ENCODE measurements at places on chromosomes 4 and X. TPM values are rescaled to one million over a fixed set of nuclear protein-coding genes. Genes with fewer than 3 reads are reported as not detected.
A peak's percentile ranks its signal among the peaks of the same experiment; 100 is the strongest.

DNA sequence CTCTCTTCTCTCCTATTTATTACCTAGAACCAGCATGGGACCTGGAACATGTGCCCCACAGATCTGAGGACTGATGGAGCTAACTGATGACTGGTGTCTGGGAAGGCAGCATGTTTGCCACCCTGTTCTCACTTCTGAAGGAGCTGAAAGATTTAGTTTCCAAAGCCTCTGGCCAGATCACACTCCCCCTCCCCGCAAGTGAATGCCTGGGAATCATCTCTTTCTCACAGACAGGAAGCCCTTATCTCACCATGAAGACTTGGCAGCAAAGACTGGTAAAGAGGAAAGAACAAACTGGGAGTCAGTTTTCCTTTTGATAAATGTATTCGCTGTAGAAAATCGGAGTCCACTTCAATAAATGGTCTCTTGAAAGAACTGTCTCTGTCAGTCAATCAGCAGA lies 21.0 kb upstream of the PCYT1B start:
- no peaks in the 10 kb centered on the region for H3K27me3 ChIP-seq
- H3K4me3 ChIP-seq, result no peak overlapping the region
- H3K36me3 ChIP-seq, result no peaks in the 10 kb centered on the region
- no peaks in the 10 kb centered on the region for H3K4me1 ChIP-seq

DNA sequence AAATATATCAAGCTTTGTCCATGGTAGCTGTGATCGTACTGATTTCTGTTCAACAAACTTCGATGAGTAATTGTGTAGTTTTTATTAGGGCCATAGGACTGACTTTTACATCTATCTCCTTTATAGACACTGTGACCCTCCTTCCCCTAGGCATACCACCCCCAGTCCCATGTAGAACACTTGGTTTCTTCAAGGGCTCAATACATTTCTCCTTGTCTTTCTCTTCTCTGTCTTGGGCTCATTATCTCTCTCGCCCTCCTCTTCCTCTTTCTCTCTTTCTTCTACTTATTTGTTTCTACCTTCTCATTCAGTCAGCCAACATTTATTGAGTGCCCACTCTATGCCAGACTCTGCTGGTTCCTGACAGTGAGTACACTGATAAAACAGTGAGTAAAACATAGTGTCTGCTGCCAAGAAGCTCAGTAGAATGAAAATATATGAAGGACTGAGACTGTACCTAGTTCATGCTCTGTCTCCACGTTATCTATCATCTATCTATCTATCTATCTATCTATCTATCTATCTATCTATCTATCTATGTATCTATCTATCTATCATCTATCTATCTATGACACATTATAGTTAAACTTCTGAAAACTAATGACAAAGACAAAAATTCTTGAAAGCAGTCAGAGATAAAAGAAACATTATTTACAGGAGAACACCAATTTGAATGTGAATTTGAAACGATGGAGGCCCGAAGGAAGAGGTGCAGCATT lies 122.8 kb downstream of the RBMX2 start:
- no peaks in the 10 kb centered on the region for H3K27me3 ChIP-seq
- peak overlapping the region; percentile 57 for H3K4me3 ChIP-seq
- no peak for DNase-seq
- no peaks in the 10 kb centered on the region for H3K4me1 ChIP-seq
- no peaks in the 10 kb centered on the region for H3K36me3 ChIP-seq

DNA sequence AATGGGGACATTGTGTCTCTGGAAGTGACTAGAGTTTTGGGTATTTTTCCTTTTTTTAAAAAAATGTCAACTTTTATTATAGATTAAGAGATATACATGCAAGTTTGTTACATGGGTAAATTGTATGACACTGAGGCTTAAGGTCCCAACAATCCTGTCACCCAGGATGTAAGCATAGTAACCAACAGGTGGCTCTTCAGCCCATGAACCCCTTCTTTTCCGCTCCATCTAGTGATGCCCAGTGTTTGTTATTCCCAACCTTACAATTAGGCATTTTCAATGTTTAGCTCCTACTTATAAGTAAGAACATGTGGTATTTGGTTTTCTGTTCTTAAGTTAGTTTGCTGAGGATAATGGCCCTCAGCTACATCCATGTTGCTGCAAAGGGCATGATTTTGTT lies 102.7 kb downstream of the GRID2 start:
- H3K27me3 ChIP-seq, result no peaks in the 10 kb centered on the region
- H3K4me3 ChIP-seq, result no peak overlapping the region
- no peaks in the 10 kb centered on the region for H3K4me1 ChIP-seq

DNA sequence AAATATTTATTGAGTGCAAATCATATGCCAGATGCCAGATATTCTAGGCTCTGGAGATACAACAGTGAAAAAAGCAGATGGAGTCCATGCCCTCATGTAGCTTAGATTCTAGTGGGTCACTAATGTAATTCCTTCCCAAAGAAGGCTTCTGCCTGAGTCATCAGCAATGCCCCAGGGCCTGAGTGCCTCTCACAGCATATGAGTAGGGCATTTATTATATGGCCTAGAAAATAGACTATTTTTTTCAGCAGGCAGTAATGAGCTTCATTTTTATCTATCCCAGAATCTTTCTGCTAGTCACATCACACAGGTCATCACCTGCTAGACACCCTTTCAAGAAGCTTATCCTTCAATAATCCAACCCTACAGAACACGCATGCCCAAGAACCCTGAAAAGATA lies 22.3 kb downstream of the TMEM31 start:
- H3K27ac ChIP-seq, result no peak overlapping the region
- DNase-seq, result no peak
- H3K4me3 ChIP-seq, result no peak overlapping the region
- no peaks in the 10 kb centered on the region for H3K36me3 ChIP-seq

The TTC29 gene
- not detected for total RNA-seq

DNA sequence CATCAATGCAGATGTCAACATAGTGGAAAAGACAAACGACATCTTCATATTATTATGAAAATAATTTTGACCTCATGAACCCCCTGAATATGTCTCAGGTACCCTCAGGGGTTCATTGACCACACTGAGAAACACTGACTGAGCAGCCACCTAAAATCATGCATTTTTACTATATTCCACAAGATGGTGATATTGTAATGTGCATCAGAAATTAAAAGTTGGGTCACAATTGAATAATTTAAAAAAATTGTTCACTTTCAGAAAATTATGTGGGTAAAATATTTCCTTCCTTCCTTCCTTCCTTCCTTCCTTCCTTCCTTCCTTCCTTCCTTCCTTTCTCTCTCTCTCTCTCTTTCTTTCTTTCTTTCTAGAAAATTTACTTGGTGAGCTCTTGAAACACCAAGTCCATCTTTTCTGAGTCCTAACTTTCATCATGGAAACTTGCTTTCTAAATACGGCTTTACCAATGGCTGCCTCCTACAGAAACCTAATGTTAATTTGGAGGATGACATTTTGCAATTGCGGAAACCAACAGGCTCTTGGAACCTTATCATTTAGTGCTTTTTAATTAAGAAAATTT lies 103.6 kb downstream of the RTL3 start:
- no peaks in the 10 kb centered on the region for H3K36me3 ChIP-seq
- no peak for DNase-seq
- no peaks in the 10 kb centered on the region for H3K27me3 ChIP-seq
- H3K27ac ChIP-seq, result no peak overlapping the region
- H3K4me3 ChIP-seq, result no peak overlapping the region
- no peaks in the 10 kb centered on the region for H3K4me1 ChIP-seq

The FGFBP1 gene
- not detected for total RNA-seq

DNA sequence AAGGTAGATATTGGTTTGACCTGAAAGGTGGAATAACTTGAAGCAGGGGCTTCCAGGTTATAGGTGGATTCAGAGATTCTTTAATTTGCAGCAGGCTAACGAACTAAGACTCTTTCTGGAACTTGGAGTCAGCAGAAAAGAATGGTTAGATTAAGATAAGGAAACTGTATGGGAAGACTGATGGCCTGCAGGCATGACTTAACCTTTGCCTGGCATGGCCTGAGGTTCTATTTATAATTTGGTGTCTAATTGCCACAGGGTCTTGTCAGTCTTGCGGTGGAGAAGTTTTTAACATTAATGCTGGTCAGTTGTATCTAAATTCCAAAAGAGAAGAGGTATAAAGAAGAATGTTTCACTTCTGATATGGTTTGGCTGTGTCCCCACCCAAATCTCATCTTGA lies 110.3 kb upstream of the VCX3A start:
- no peak overlapping the region for H3K27ac ChIP-seq
- no peak for DNase-seq
- no peaks in the 10 kb centered on the region for H3K36me3 ChIP-seq
- no peak overlapping the region for H3K4me3 ChIP-seq

The TCEAL3 gene
- 30.0 TPM for total RNA-seq

- H3K36me3 ChIP-seq, result no peaks in the 10 kb centered on the region
- DNase-seq, result no peak
- no peaks in the 10 kb centered on the region for H3K27me3 ChIP-seq
- no peak overlapping the region for H3K4me3 ChIP-seq
- H3K27ac ChIP-seq, result no peak overlapping the region
These were observed 1733.3 kb upstream of the IGFBP7 start for GRCh38 chr4:58843455-58843854.

GRCh38 chr4:148530114-148530513 lies 87.9 kb upstream of the NR3C2 start:
- no peaks in the 10 kb centered on the region for H3K36me3 ChIP-seq
- no peak overlapping the region for H3K27ac ChIP-seq
- no peaks in the 10 kb centered on the region for H3K27me3 ChIP-seq
- H3K4me1 ChIP-seq, result no peaks in the 10 kb centered on the region
- DNase-seq, result no peak

- no peaks in the 10 kb centered on the region for H3K27me3 ChIP-seq
- no peaks in the 10 kb centered on the region for H3K36me3 ChIP-seq
- H3K4me1 ChIP-seq, result no peaks in the 10 kb centered on the region
- H3K4me3 ChIP-seq, result no peak overlapping the region
- no peak for DNase-seq
These were observed 41.7 kb downstream of the RBM46 start for GRCh38 chr4:154822775-154823174.

GRCh38 chr4:78551420-78552351 lies at the start of gene ANXA3:
ANXA3 (plus strand) TSS chr4:78551770; CDS start chr4:78554474, 2,704 bp downstream.
- H3K4me3 ChIP-seq, result peak within 1 kb of the TSS; percentile 79
- DNase-seq, result peak; percentile 89
- H3K27me3 ChIP-seq, result no peaks in the 10 kb centered on the region
- H3K27ac ChIP-seq, result peak within 1 kb of the TSS; percentile 89

GRCh38 chrX:11480626-11481025 lies 185.1 kb downstream of the ARHGAP6 start:
- no peak for DNase-seq
- H3K36me3 ChIP-seq, result no peaks in the 10 kb centered on the region
- no peak overlapping the region for H3K4me3 ChIP-seq
- H3K4me1 ChIP-seq, result no peaks in the 10 kb centered on the region

DNA sequence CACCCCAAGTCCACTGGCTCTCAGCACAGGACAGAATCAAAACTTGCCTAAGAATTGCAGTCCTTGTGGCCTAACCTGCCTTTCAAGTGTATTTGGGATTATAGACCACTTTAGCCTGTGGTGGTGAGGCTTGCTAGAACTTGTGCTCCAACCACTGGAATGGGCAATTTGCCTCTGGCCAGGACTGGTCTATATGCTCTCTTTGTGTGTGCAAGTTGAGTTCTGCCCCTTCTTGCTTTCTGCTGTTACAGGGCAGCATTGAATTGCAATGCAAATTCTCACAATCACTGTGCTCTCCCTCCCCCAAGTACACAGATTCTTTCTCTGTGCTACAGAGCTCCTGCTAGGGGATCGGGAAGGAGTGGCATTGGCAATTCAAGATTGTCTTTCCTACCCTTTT lies 233.6 kb upstream of the DIPK2B start:
- no peak overlapping the region for H3K27ac ChIP-seq
- H3K27me3 ChIP-seq, result no peaks in the 10 kb centered on the region
- no peak overlapping the region for H3K4me3 ChIP-seq
- H3K36me3 ChIP-seq, result no peaks in the 10 kb centered on the region
- no peaks in the 10 kb centered on the region for H3K4me1 ChIP-seq
- no peak for DNase-seq

The RPS6KA6 gene
- 1.2 TPM for total RNA-seq

The ATP2B3 gene
- total RNA-seq, result not detected

GRCh38 chrX:110421500-110422455 lies 63.1 kb downstream of the RTL9 start:
- H3K27ac ChIP-seq, result no peak overlapping the region
- H3K36me3 ChIP-seq, result no peaks in the 10 kb centered on the region
- H3K4me1 ChIP-seq, result no peaks in the 10 kb centered on the region
- DNase-seq, result no peak
- no peak overlapping the region for H3K4me3 ChIP-seq

- no peaks in the 10 kb centered on the region for H3K27me3 ChIP-seq
- no peak overlapping the region for H3K27ac ChIP-seq
These were observed 137.2 kb downstream of the STPG2 start for GRCh38 chr4:98006060-98006459.

GRCh38 chrX:130105244-130105643 lies 5.1 kb downstream of the ELF4 start:
- H3K4me1 ChIP-seq, result no peaks in the 10 kb centered on the region
- no peak overlapping the region for H3K4me3 ChIP-seq
- no peaks in the 10 kb centered on the region for H3K27me3 ChIP-seq
- DNase-seq, result no peak
- H3K27ac ChIP-seq, result no peak overlapping the region

- H3K36me3 ChIP-seq, result no peaks in the 10 kb centered on the region
- no peak overlapping the region for H3K4me3 ChIP-seq
- no peak overlapping the region for H3K27ac ChIP-seq
- no peaks in the 10 kb centered on the region for H3K27me3 ChIP-seq
These were observed 1470.6 kb downstream of the PCDH19 start for GRCh38 chrX:98939456-98939855.

GRCh38 chr4:76206222-76206942 lies 7.2 kb downstream of the SCARB2 start:
- no peak overlapping the region for H3K4me3 ChIP-seq
- peak overlapping the region; percentile 97 for H3K27ac ChIP-seq
- no peaks in the 10 kb centered on the region for H3K36me3 ChIP-seq
- H3K27me3 ChIP-seq, result no peaks in the 10 kb centered on the region
- peaks cover 83% of the 10 kb centered on the region for H3K4me1 ChIP-seq
- no peak for DNase-seq

- H3K36me3 ChIP-seq, result peaks cover 28% of the 10 kb centered on the region
- H3K4me3 ChIP-seq, result no peak overlapping the region
- no peak for DNase-seq
These were observed 73.0 kb upstream of the ADAD1 start for GRCh38 chr4:122305853-122306252.

- no peaks in the 10 kb centered on the region for H3K27me3 ChIP-seq
- H3K36me3 ChIP-seq, result no peaks in the 10 kb centered on the region
- H3K4me3 ChIP-seq, result no peak overlapping the region
These were observed 182.7 kb downstream of the PABPC4L start for GRCh38 chr4:134018846-134019245.

DNA sequence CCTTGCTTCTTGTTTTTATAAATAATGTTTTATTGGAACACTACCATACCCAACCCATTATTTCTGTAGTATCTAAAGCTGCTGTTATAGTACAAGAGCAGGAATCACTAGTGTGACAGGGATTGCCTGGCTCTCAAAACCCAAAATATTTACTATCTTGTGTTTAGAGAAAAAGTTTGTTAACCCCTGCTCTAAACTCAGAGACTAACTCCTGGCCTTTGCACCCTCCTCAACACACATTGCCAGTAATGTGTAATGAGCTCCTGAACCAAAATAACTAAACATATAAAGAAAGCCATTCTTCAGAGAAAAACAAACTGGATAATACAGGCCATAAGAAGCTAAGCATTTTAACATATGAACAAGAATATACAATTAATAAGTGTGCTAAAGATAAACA lies 8.2 kb upstream of the FAT4 start:
- H3K27ac ChIP-seq, result no peak overlapping the region
- no peaks in the 10 kb centered on the region for H3K4me1 ChIP-seq
- no peak for DNase-seq
- H3K4me3 ChIP-seq, result no peak overlapping the region
- no peaks in the 10 kb centered on the region for H3K36me3 ChIP-seq
- no peaks in the 10 kb centered on the region for H3K27me3 ChIP-seq

- no peak overlapping the region for H3K27ac ChIP-seq
- no peaks in the 10 kb centered on the region for H3K4me1 ChIP-seq
- no peak for DNase-seq
- H3K27me3 ChIP-seq, result no peaks in the 10 kb centered on the region
- H3K4me3 ChIP-seq, result no peak overlapping the region
These were observed 185.7 kb upstream of the TBL1X start for GRCh38 chrX:9279234-9279544.

Measured in spleen (tissue), 13 donors.